ENCODE measurements at places on chromosomes 6 and 20. TPM values are rescaled to one million over a fixed set of nuclear protein-coding genes. Genes with fewer than 3 reads are reported as not detected.

The BPIFB2 gene
- total RNA-seq: not detected

The GCNT2 gene
- total RNA-seq: 0.78 TPM

The SLC22A7 gene
- not detected for total RNA-seq

The FAM162B gene
- 12.3 TPM for total RNA-seq

The TCP11 gene
- not detected for total RNA-seq

The PGC gene
- not detected for total RNA-seq

The SF3B5 gene
- 110 TPM for total RNA-seq

The RAET1E gene
- 0.44 TPM for total RNA-seq

The PIGU gene
- total RNA-seq: 31.5 TPM

The COL19A1 gene
- not detected for total RNA-seq

The OR2H1 gene
- not detected for total RNA-seq

GRCh38 chr6:35514587-35514986 is 1.9 kb upstream of the TULP1 start:
- H3K27ac ChIP-seq: no peak overlapping the region
- no peak for DNase-seq
- no peak overlapping the region for H3K4me3 ChIP-seq
- H3K27me3 ChIP-seq: peaks cover 31% of the 10 kb centered on the region
- H3K4me1 ChIP-seq: peaks cover 10% of the 10 kb centered on the region

DNA sequence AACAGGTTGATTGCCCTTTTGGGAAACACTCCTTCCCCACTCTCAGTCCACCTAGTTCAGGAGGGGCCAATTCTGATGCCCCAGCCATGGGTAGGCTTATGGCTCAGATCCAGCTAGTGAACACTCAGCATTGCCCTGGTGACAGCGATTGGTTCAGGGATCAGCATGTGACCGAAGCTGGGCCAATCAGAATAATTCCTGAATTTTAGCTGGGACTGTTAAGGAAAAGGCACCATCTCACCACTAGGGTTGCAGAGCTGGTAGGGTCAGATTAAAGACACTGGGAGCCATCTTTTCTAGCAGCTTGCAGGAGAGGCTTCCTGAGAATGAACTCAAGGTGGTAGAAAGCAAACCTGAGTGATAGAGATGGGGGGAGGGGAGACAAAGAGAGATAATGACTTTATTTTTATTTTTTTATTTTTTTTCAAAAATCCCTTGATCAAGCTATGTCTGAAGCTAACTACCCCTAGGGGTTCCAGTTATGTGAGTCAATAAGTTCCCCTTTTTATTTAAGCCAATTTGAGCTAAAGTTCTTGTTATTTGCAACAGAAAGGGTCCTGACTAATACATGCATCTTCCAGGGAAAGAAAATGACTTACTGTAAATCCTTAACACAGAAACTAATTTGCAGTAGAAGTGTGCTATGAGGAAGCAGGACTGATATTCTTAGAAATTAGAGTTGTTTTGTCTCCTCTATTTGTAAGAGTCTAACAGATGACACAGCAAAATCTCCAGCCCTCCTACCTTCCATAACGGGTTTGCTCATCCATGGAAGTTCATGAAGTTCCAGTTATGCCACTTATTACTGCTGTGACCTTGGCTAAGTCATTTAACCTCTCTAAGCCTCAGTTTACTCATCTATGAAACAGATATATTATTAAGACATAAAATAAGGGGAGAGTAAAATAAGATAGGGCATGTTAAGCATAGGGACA is 44.7 kb downstream of the EYA2 start:
- no peak overlapping the region for H3K27ac ChIP-seq
- no peaks in the 10 kb centered on the region for H3K36me3 ChIP-seq
- no peaks in the 10 kb centered on the region for H3K27me3 ChIP-seq
- H3K4me3 ChIP-seq: no peak overlapping the region
- DNase-seq: no peak

- no peak for DNase-seq
- no peaks in the 10 kb centered on the region for H3K4me1 ChIP-seq
- H3K36me3 ChIP-seq: no peaks in the 10 kb centered on the region
- no peak overlapping the region for H3K4me3 ChIP-seq
Measured at GRCh38 chr6:133567636-133568035, 321.3 kb upstream of the TCF21 start.

- H3K27ac ChIP-seq: peak overlapping the region; percentile 98
- DNase-seq: no peak
- no peaks in the 10 kb centered on the region for H3K36me3 ChIP-seq
- no peaks in the 10 kb centered on the region for H3K27me3 ChIP-seq
Measured at GRCh38 chr20:50415021-50415515, 95.1 kb upstream of the PTPN1 start.

- H3K27me3 ChIP-seq: no peaks in the 10 kb centered on the region
- peak; percentile 14 for DNase-seq
- H3K27ac ChIP-seq: no peak overlapping the region
- H3K4me3 ChIP-seq: no peak overlapping the region
- peaks cover 3% of the 10 kb centered on the region for H3K4me1 ChIP-seq
- no peaks in the 10 kb centered on the region for H3K36me3 ChIP-seq
Measured at GRCh38 chr6:157867155-157867559, 44.1 kb downstream of the SNX9 start.

- peak overlapping the region; percentile 73 for H3K27ac ChIP-seq
- peaks cover 8% of the 10 kb centered on the region for H3K4me1 ChIP-seq
- DNase-seq: no peak
- H3K27me3 ChIP-seq: peaks cover 25% of the 10 kb centered on the region
Measured at GRCh38 chr6:110357298-110357663, 868 bp downstream of the METTL24 start.

DNA sequence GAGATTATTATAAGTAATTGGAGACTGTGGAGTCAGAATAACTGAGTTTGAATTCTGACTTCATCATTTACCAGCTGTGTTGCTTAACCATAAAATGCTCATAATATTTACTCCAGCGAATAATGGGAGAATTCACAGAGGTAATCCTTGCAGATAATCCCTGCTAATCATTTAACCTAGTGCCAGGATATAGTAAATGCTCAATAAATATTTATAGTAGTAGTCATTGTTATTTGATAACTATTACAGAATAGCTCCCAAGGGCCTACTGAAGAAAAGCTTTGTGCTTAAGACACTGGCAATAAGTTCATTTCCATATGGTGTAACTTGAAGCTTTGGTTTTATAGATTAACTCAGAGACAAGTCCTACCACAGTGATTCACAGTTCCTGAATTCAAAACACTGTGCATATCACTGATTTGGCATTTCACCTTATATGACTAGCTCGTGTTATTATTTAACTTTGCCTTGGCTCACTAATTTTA is 208.8 kb upstream of the PLCB4 start:
- H3K4me3 ChIP-seq: no peak overlapping the region
- H3K27ac ChIP-seq: no peak overlapping the region
- peaks cover under 1% of the 10 kb centered on the region for H3K4me1 ChIP-seq
- H3K36me3 ChIP-seq: no peaks in the 10 kb centered on the region
- no peaks in the 10 kb centered on the region for H3K27me3 ChIP-seq

DNA sequence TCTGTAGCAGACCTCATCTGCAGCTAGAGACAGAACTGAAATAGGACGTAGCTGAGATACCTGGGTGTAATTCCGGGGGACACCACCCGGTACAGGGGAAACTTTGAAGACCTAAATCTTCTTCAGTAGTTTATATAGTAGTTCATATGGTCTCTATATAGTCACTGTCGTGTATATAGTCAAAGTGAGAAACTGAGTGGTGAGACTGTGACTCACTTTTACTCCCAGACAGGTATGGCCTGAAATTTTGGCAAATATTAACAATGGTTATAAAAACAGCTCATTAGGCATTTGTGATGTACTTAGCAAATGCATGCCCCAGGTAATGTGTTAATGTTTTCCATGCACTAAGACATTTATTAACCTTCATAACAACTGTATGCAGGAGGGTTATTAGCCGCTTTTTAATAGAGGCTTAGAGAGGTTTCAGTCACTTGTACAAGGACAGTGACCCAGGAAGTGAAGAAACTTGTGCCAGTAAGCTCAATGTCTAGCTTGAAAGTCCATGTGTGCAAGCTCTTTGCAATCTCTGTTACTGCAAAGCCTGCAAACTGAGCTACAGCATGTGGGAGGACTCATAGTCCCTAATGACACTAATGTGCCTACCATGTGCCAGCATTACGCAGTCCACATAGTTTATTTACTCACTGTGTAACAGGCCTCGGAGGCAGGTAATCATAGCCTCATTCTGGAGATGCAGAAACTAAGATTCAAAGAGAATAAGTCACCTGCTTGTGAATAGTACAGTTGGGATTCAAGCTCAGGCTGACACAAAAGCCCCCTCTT is 165.4 kb upstream of the CHD6 start:
- no peak overlapping the region for H3K4me3 ChIP-seq
- no peaks in the 10 kb centered on the region for H3K36me3 ChIP-seq
- no peaks in the 10 kb centered on the region for H3K4me1 ChIP-seq
- no peaks in the 10 kb centered on the region for H3K27me3 ChIP-seq

DNA sequence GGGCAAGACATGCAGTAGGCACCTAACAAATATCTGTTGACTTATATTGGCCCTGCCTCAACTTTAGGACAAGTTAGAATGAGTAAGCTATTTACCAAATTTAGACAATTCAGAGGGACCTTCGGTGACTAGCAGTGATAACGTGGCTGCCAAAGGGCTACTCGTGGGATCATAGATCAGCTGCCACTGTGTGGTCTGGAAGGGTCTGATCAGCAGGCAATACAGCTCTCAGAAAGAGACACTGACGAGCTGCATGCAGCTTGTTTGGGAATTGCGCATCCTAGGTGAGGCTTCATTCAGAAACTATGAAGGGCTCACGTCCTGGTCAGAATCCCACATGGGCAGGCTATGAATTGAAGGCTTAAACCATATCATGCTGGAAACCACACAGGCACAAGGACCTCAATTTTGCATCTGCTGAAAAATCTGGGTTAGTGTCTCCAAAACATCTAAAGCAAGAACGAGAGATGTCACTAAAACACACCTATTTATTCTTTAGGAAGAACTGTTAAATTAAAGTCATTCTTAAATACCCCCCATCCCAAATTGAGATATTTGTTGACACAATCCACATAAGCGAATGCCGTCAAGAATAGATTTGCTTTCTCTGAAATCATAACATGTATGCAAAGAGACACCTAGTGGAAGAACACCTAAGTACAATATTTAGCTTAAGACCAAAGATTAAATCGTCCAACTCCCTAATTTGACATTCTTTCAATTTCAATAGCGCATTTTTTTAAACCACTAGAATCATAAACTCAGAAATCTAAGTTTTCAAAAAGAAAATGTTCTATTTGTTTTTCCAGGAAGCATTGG is 79.6 kb downstream of the IPCEF1 start:
- H3K36me3 ChIP-seq: no peaks in the 10 kb centered on the region
- no peak for DNase-seq
- no peak overlapping the region for H3K27ac ChIP-seq
- H3K4me1 ChIP-seq: no peaks in the 10 kb centered on the region
- H3K27me3 ChIP-seq: no peaks in the 10 kb centered on the region

- H3K27ac ChIP-seq: peak overlapping the region; percentile 88
- H3K27me3 ChIP-seq: no peaks in the 10 kb centered on the region
- H3K4me1 ChIP-seq: peaks cover 39% of the 10 kb centered on the region
- DNase-seq: peak; percentile 18
- peaks cover 35% of the 10 kb centered on the region for H3K36me3 ChIP-seq
Measured at GRCh38 chr20:31570735-31571617, 34.1 kb upstream of the ID1 start.

GRCh38 chr20:48856130-48856529 is 28.3 kb upstream of the PREX1 start:
- H3K4me3 ChIP-seq: no peak overlapping the region
- DNase-seq: no peak
- H3K36me3 ChIP-seq: no peaks in the 10 kb centered on the region
- H3K4me1 ChIP-seq: no peaks in the 10 kb centered on the region
- H3K27ac ChIP-seq: no peak overlapping the region

- DNase-seq: no peak
- no peaks in the 10 kb centered on the region for H3K27me3 ChIP-seq
- no peaks in the 10 kb centered on the region for H3K4me1 ChIP-seq
- no peaks in the 10 kb centered on the region for H3K36me3 ChIP-seq
- no peak overlapping the region for H3K4me3 ChIP-seq
- no peak overlapping the region for H3K27ac ChIP-seq
Measured at GRCh38 chr20:61763740-61764400, 301.8 kb downstream of the TAF4 start.

- no peak for DNase-seq
- H3K4me1 ChIP-seq: no peaks in the 10 kb centered on the region
- no peak overlapping the region for H3K4me3 ChIP-seq
- H3K27ac ChIP-seq: no peak overlapping the region
- H3K36me3 ChIP-seq: no peaks in the 10 kb centered on the region
- H3K27me3 ChIP-seq: no peaks in the 10 kb centered on the region
Measured at GRCh38 chr6:47106216-47106615, 64.1 kb upstream of the ADGRF1 start.

- no peak overlapping the region for H3K4me3 ChIP-seq
- no peaks in the 10 kb centered on the region for H3K36me3 ChIP-seq
- no peaks in the 10 kb centered on the region for H3K27me3 ChIP-seq
- H3K27ac ChIP-seq: no peak overlapping the region
Measured at GRCh38 chr6:125498606-125499005, 196.8 kb upstream of the HDDC2 start.

GRCh38 chr6:109076377-109076776 is 18.3 kb downstream of the SESN1 start:
- no peak overlapping the region for H3K27ac ChIP-seq
- no peak overlapping the region for H3K4me3 ChIP-seq
- H3K27me3 ChIP-seq: no peaks in the 10 kb centered on the region
- no peak for DNase-seq
- no peaks in the 10 kb centered on the region for H3K36me3 ChIP-seq

- no peaks in the 10 kb centered on the region for H3K4me1 ChIP-seq
- no peak for DNase-seq
- no peak overlapping the region for H3K4me3 ChIP-seq
- no peaks in the 10 kb centered on the region for H3K27me3 ChIP-seq
Measured at GRCh38 chr6:168625602-168626001, 184.6 kb downstream of the SMOC2 start.
